ENCODE measurements at places on chromosomes 1 and 21. TPM values are rescaled to one million over a fixed set of nuclear protein-coding genes. Genes with fewer than 3 reads are reported as not detected.
A peak's percentile ranks its signal among the peaks of the same experiment; 100 is the strongest.

- peak overlapping the region; percentile 89 for H3K27ac ChIP-seq
- H3K4me3 ChIP-seq, result peak overlapping the region; percentile 95
- no peaks in the 10 kb centered on the region for H3K36me3 ChIP-seq
- no peak for DNase-seq
Observed at GRCh38 chr1:18903291-18903756, 969 bp upstream of the ALDH4A1 start.

DNA sequence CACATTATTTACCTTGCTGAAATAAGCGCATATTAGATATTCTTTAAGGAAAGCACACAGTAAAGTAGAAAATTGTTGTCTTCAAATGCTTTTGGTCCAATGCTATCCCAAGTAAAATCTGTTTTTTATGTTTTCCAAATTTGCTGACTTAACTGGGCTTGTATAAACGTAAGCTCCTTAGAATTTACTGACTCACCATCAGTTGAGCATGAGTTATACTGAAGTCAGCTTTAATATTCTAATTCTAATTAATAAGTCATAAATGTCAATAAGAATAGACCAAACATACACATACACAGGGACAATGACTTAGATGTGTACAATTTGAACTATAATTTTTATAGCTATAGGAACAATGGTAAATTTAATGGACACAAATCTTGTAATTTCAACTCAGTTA, 319.2 kb downstream of the TPR start:
- no peak overlapping the region for H3K4me3 ChIP-seq
- H3K27me3 ChIP-seq, result peaks cover 5% of the 10 kb centered on the region

DNA sequence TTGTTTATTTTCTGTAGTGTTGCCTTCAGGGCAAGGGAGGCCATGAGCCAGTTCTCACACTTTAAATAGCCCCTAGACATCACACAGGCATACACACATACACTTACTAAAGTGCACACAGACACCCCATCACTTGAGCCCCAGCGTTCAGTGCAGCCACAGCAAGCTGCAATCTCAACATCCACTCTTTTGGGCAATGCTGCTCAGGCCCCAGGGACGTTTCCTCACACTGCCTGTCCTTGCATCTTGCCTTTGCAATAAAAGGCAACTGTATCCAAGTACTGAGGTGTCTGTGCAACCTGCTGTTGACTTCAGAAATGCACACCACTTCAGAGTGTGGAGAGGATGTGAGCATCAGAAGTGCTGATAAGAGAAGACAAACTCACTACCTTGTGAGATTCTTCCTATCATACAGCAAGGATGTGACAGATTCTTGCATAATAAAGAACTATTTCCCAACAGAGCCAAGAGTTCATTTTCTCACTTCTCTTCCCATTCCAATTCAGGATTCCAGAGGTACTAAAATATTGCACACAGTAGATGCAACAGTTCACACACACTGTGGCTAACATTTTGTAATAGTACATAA, 36.2 kb downstream of the IRF2BP2 start:
- DNase-seq, result no peak
- no peak overlapping the region for H3K4me3 ChIP-seq
- H3K36me3 ChIP-seq, result no peaks in the 10 kb centered on the region
- H3K27ac ChIP-seq, result no peak overlapping the region

GRCh38 chr21:35254765-35255138, 205.7 kb upstream of the RUNX1 start:
- no peak overlapping the region for H3K27ac ChIP-seq
- DNase-seq, result no peak
- peaks cover 6% of the 10 kb centered on the region for H3K27me3 ChIP-seq
- peaks cover 2% of the 10 kb centered on the region for H3K36me3 ChIP-seq
- H3K4me3 ChIP-seq, result no peak overlapping the region
- no peaks in the 10 kb centered on the region for H3K4me1 ChIP-seq

DNA sequence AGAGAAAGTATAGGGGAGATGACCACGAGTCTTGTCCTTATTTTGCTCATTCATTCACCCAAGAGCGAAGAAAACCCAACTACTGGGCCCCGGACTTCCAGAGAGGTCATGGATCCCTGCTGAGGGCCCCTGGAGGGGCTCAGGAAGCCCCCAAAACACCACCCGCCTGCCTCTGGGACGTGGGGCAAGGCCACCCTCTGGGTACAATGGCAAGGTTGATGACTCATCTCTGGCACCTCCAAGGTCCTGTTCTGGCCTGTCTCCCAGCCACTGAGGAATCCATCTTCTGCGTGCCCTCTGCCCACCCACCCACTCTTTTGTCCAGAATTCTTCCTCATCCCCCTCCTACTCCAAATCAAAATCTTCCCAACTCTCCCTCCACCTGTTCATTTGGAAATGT, 21.3 kb upstream of the PRDM15 start:
- H3K27ac ChIP-seq, result no peak overlapping the region
- no peaks in the 10 kb centered on the region for H3K27me3 ChIP-seq
- no peak overlapping the region for H3K4me3 ChIP-seq
- H3K4me1 ChIP-seq, result peaks cover 26% of the 10 kb centered on the region

DNA sequence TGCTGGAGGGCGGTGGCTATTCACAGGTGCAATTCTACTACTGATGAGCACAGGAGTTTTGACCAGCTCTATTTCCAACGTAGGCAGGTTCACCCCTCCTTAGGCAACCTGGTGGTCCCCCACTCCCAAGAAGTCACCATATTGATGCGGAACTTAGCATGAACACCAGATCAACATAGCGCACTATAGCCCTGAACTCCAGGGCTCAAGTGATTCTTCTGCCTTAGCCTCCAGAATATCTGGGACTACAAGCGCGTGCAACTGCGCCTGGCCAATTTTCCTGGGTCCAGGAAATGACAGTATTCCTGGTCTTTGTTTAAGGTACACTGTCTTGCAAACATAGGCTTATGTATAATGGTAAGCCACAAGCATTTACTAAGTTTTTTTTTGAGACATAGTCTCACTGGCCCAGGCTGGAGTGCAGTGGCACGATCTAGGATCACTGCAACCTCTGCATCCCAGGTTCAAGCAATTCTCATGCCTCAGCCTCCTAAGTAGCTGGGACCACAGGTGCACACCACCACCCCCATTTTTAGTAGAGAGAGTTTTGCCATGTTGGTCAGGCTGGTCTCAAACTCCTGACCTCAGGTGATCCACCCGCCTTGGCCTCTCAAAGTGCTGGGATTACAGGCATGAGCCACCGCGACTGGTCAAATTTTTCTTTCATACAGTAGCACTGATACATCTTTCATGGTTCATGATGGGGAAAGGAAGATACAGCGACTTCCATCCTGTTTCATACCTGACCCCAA, 12.6 kb downstream of the MCL1 start:
- peaks cover 71% of the 10 kb centered on the region for H3K4me1 ChIP-seq
- peak overlapping the region; percentile 94 for H3K4me3 ChIP-seq
- no peak for DNase-seq
- H3K36me3 ChIP-seq, result peaks cover 5% of the 10 kb centered on the region
- H3K27me3 ChIP-seq, result no peaks in the 10 kb centered on the region
- H3K27ac ChIP-seq, result peak overlapping the region; percentile 99

DNA sequence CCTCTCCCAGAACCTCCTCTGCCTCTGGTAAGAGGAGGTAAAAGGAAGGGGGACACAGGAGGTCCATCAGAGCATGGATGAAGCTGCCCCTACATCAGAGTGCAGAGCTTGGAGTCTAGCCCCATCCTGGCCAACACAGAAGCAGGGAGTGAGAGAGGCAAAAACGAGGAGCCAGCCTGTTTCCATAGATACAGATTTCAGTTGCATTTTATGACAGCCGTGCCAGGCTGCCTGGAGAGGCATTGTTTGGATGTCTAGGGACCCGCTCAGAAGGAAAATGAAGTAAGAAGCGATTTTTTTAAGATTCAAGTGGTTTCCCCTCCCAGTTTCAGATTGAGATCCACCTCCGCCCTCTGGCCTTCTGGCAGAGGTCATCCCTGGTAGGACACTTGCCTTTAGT, 11.5 kb upstream of the GJA8 start:
- H3K4me1 ChIP-seq, result peaks cover 5% of the 10 kb centered on the region
- no peak overlapping the region for H3K4me3 ChIP-seq
- no peak for DNase-seq
- H3K27ac ChIP-seq, result no peak overlapping the region
- H3K27me3 ChIP-seq, result peaks cover 11% of the 10 kb centered on the region
- no peaks in the 10 kb centered on the region for H3K36me3 ChIP-seq

GRCh38 chr1:227134686-227135314, 183.5 kb downstream of the CDC42BPA start:
- H3K27me3 ChIP-seq, result peaks cover 23% of the 10 kb centered on the region
- peaks cover 4% of the 10 kb centered on the region for H3K36me3 ChIP-seq

DNA sequence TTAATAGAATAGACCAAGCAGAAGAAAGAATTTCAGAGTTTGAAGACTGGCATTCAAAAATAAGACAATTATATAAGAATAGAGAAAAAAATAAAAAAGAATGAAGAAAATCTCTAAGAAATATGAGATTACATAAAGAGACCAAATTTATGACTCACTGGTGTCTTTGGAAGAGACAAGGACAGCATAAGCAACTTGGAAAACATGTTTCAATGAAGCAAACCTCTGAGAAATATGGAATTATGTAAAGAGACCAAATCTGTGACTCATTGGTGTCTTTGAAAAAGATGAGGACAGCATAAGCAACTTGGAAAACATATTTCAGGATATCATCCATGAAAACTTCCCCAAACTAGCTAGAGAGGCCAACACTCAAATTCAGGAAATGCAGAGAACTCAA, 60.4 kb upstream of the LYPLAL1 start:
- no peak overlapping the region for H3K4me3 ChIP-seq
- H3K27ac ChIP-seq, result no peak overlapping the region
- H3K4me1 ChIP-seq, result no peaks in the 10 kb centered on the region
- no peaks in the 10 kb centered on the region for H3K36me3 ChIP-seq

- H3K27ac ChIP-seq, result no peak overlapping the region
- peaks cover 4% of the 10 kb centered on the region for H3K4me1 ChIP-seq
- no peaks in the 10 kb centered on the region for H3K27me3 ChIP-seq
- no peak overlapping the region for H3K4me3 ChIP-seq
- DNase-seq, result no peak
- H3K36me3 ChIP-seq, result peaks cover 9% of the 10 kb centered on the region
Observed at GRCh38 chr1:63662841-63663240, 69.6 kb downstream of the PGM1 start.

DNA sequence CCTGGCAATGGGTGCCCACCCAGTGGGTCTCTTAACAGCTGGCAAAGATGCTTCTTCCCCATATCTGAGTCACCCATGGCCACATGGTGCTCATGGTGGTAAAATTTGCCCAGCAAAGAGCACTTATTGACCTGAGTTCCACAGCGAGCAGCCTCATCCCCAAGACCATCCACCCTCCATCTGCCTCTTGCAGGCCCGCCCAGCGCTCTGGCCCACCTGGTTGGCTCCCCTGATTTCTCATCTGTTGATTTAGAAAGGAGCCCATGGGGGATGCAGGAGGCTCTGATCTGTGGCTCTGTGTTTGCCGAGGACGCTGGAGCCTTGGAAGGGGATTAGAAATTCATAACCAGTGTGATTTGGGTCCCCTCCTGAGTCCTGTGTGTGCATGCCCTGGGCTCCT, 657.5 kb downstream of the PTPRU start:
- peaks cover 7% of the 10 kb centered on the region for H3K4me1 ChIP-seq
- no peak for DNase-seq
- H3K27ac ChIP-seq, result no peak overlapping the region

DNA sequence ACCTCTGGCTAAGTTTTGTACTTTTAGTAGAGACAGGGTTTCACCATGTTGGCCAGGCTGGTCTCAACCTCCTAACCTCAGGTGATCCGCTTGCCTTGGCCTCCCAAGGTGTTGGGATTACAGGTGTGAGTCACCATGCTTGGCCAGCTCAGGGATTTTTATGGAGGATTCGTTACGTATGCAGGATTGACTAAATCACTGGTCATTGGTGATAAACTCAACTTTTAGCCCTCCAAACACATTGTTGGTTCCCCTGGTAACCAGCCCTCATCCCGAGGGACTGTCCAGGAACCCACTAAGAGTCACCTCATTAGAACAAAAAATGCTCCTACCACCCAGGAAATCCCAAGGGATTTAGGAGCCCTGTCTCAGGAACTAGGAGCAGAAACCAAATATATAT, 40.4 kb downstream of the ST3GAL3 start:
- peaks cover 4% of the 10 kb centered on the region for H3K4me1 ChIP-seq
- no peaks in the 10 kb centered on the region for H3K27me3 ChIP-seq
- no peak overlapping the region for H3K27ac ChIP-seq
- no peak for DNase-seq
- H3K4me3 ChIP-seq, result no peak overlapping the region
- peaks cover 2% of the 10 kb centered on the region for H3K36me3 ChIP-seq

DNA sequence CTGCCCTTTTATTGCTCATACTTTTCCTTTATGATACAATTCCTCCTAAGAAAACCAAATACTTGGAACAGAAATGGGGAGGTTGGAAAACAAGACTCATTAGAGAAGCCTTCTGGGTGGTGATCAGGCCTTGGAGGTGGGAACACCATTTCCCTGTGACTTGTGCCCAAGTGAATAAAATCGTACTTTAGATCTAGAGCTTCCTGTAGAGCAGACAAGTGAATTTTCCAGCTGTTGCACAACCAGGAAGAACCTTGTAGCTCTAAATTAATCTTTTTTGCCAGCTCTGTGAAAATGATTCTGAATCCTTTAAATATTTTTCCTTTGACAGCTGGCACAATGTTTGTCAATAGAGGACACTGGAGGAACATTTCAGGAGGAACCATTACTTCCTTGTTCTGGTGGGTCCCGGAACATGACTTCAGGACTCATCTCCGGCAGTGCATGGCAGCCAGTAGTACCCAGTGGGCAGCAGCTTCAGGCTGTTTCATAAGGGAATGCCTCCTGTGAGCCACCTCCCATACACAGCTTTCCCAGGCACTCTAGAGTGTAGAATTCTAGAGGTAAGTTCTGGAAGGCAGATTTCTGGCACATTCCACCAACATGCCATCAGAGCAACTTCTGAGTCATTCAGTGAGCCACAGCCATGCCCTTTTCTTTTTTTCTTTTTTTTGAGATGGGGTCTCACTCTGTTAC, 5.5 kb upstream of the SNAPIN start:
- no peaks in the 10 kb centered on the region for H3K36me3 ChIP-seq
- no peaks in the 10 kb centered on the region for H3K27me3 ChIP-seq
- H3K4me3 ChIP-seq, result no peak overlapping the region

DNA sequence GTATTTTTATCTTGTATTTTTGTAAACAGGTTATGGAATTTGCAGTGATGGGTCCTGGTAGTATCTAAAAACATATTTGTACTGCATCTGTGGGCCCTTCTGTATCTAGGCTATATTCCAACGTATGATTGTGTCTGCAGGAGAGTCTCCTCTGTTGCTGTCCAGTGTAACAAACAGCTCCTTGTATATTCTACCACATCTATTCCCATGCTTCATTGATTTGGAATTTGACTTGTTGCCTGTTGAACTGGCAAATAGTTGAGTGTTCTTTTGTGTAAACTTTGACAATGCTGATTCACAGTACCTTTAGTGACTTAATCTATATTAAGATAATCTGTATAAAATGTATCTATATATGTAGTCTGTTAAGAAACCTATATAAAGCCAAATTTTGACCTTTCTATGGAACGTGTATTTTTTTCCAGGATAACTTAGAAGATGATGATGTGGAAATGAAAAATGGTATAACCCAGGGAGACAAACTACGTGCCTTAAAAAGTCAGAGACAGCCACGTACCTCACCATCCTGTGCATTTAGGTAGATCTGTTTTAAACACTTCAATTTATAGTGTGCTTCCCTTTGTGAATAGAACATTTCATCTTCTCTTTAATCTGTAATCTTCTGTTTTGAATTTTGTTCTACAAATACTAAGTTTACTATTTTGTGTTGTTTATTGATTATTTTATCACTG, 43.4 kb upstream of the GPR88 start:
- no peak overlapping the region for H3K4me3 ChIP-seq
- peaks cover 27% of the 10 kb centered on the region for H3K36me3 ChIP-seq
- no peak for DNase-seq
- peaks cover 38% of the 10 kb centered on the region for H3K4me1 ChIP-seq
- no peaks in the 10 kb centered on the region for H3K27me3 ChIP-seq

Gene KRTAP10-1
- not detected for total RNA-seq

Gene B3GALT2
- 3.3 TPM for total RNA-seq

Gene KCNA3
- total RNA-seq, result 114 TPM

Gene ERICH3
- total RNA-seq, result not detected

All from T-helper 17 cell (primary cell).